H7 (cell line): ENCODE measurements at places on chromosomes 11 and 22. TPM values are rescaled to one million over a fixed set of nuclear protein-coding genes. Genes with fewer than 3 reads are reported as not detected.

ESAM gene
- 0.38 and 0.85 TPM in 2 replicates for total RNA-seq

MMP10 gene
- total RNA-seq = not detected in 2 replicates

SLC15A3 gene
- 2.7 and 6.1 TPM in 2 replicates for total RNA-seq

MS4A12 gene
- not detected in 2 replicates for total RNA-seq

DNA sequence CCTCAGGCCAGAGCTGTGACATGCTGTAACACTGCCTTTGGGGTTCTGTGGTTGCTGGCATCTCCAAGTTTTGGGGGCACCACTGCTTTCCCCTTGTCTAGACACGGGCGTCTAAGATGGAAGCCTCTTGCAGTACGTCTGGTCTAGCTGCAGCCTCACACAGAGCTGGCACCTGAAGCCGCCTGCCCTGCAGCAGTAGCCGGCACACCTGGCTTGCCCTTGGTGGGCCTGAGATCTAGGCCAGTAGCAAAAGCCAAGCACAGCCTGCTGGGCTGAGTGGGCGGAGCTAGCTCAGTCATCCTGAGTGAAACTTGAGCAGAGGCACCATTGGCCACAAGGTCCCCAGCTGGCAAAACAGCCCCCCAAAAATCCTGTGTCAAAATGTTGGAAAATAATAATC is 154.2 kb downstream of the DLG2 start:
- peak; percentile 18 for DNase-seq

GRCh38 chr11:69541001-69541285 is 59.5 kb downstream of the LINC01488 start:
- DNase-seq = no peak

DNA sequence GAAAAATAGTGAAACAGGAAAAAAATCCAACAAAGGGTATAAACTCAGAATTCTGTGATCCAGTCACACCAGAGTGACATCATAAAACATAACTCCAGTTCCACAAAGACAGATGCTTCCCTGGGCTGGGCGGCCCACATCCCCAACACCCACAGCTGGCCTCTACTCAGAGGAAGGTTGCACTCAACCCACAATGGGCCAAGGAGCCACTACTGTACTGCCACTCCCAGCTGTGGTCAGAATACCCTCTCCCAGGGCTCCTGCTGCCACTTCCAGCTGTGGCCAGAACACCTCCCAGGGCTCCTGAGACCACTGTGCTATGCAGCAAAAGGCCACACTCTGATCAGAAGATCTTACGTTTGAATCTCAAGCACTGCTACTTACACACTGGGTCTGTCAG is 18.3 kb downstream of the SMCO4 start:
- DNase-seq = no peak

GRCh38 chr11:6627762-6628241 is 8.6 kb upstream of the TPP1 start:
- DNase-seq = no peak

DNA sequence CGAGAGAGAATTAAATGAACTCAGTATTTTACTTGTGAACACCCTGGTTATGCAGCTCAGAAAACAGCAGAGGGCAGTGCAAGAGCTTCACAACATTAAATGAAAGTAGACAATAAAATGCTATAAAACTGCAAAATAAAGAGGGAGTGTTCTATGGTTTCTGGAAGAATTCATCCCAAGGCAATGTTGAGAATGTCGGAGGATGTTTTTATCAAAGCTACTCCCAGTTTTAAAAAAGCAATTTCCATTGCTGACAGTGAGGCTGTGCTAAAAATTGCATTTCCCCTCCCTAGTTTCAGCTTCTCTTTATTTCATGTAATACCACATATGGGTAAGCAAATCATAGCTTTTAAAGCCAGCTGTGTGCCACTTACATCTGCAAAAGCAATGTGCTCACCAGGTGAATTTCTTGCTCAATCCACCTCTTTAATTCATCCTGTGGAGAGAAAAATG is 296.8 kb downstream of the RAB38 start:
- DNase-seq = no peak
